ENCODE measurements at places on chromosomes 1 and 21.

DNA sequence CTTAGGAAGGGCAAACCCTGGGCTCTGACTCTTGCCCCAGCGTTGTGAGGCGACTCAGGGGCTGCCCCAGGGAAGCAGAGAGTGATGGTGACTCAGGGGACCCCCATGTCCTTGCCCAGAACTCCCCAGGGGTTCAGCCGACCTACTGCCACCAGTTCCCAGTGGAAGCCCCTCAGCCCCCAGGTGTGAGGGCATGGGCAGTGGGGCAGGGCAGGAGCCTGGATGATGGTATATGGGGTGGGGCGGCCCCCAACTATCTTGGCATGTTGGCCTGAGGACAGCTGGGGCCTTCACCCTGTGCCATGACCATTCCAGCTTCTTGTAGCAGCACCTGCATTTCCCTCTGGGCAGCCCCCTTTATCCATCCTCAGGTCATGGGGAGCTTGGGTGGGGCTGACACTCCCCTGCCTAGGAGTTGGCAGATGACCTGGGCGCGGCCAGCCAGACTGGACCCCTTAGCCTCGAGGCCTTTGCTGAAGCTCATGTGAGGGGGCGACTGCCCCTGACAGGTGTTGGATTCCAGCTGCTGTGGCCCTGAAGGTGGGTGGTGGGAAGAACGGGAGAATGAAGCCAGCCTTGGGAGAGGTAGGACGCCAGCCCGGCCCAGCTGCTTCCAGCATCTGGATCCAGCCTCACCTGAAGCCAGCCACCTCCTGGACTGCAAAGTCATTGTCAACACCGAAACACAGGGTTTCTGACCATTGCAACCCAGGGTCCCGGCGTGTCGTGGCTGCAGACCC, 1.8 kb upstream of the FNDC10 start:
- no peak for DNase-seq

GRCh38 chr1:98216304-98216703, 295.5 kb upstream of the DPYD start:
- DNase-seq = no peak

- DNase-seq = no peak
These were observed 1531.6 kb upstream of the TPTE start for GRCh38 chr21:8989721-8990325.

DNA sequence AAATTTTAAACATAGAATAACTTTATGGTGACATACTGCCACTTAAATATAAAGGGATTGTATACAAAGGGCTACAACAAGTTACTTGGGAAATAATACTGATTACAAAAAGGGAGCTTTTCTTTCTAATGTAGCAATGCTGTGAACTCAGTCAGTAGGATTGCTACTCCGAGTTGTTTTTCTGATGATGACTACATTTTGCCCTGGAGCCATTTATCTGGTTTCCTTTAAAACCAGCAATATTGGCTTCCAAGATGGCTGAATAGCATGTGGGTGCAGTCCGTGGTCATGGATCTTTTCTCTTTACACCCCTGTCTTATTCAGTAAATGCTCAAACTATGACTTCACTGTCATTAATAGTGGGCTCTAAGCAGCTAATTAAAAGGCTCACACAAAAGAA, 92.6 kb upstream of the NEK7 start:
- no peak for DNase-seq

- no peak for DNase-seq
These were observed 25.5 kb upstream of the ATF3 start for GRCh38 chr1:212582808-212583615.
